Spinal cord (tissue), 10 donors: ENCODE measurements at places on chromosomes 7 and 10. TPM values are rescaled to one million over a fixed set of nuclear protein-coding genes. Genes with fewer than 3 reads are reported as not detected.

CALML5 gene
- polyA plus RNA-seq = not detected

BCL7B gene
- 41.5 TPM for polyA plus RNA-seq

VAX1 gene
- polyA plus RNA-seq = not detected

ARF5 gene
- 269 TPM for polyA plus RNA-seq

SFTPA1 gene
- not detected for polyA plus RNA-seq

MSMB gene
- not detected for polyA plus RNA-seq

WDR86 gene
- 54.5 TPM for polyA plus RNA-seq

CCDC136 gene
- 220 TPM for polyA plus RNA-seq

NCF1 gene
- 2.5 TPM for polyA plus RNA-seq

SPOCK2 gene
- 312 TPM for polyA plus RNA-seq

PNLIPRP1 gene
- polyA plus RNA-seq = not detected

NEUROD6 gene
- 17.1 TPM for polyA plus RNA-seq

KIAA1549 gene
- 22.6 TPM for polyA plus RNA-seq

FASTK gene
- polyA plus RNA-seq = 71.4 TPM

CPA2 gene
- 0.21 TPM for polyA plus RNA-seq

PDCD11 gene
- polyA plus RNA-seq = 21.8 TPM

HOXA9 gene
- polyA plus RNA-seq = 8.6 TPM

ZNF212 gene
- 12.3 TPM for polyA plus RNA-seq

ALDH18A1 gene
- polyA plus RNA-seq = 59.2 TPM

WNT8B gene
- 0.44 TPM for polyA plus RNA-seq

CYP2C18 gene
- polyA plus RNA-seq = 0.17 TPM

FOXI2 gene
- 0.06 TPM for polyA plus RNA-seq

CLDN3 gene
- 0.67 TPM for polyA plus RNA-seq

THSD7A gene
- polyA plus RNA-seq = 15.7 TPM

ERV3-1 gene
- 20.3 TPM for polyA plus RNA-seq

TES gene
- polyA plus RNA-seq = 13.1 TPM

NACAD gene
- 88.1 TPM for polyA plus RNA-seq

PRKAR2B gene
- 96.0 TPM for polyA plus RNA-seq

SMARCD3 gene
- polyA plus RNA-seq = 298 TPM

SLC26A4 gene
- polyA plus RNA-seq = 0.77 TPM

TACC2 gene
- 91.9 TPM for polyA plus RNA-seq

TOMM7 gene
- 539 TPM for polyA plus RNA-seq

ADRA2A gene
- polyA plus RNA-seq = 16.8 TPM

FRMD4A gene
- 96.5 TPM for polyA plus RNA-seq

SLC13A1 gene
- not detected for polyA plus RNA-seq

AGMO gene
- polyA plus RNA-seq = 0.30 TPM

PIK3CG gene
- 1.7 TPM for polyA plus RNA-seq

ARHGEF35 gene
- polyA plus RNA-seq = 0.89 TPM

USP6NL gene
- polyA plus RNA-seq = 24.6 TPM

UNC5B gene
- 23.3 TPM for polyA plus RNA-seq

ABLIM1 gene
- 103 TPM for polyA plus RNA-seq

JAZF1 gene
- polyA plus RNA-seq = 53.6 TPM

ATRNL1 gene
- polyA plus RNA-seq = 16.8 TPM

SP8 gene
- 3.5 TPM for polyA plus RNA-seq

ATOH7 gene
- 0.92 TPM for polyA plus RNA-seq

DNAJC9 gene
- 37.9 TPM for polyA plus RNA-seq

ITGA8 gene
- polyA plus RNA-seq = 4.7 TPM

TSPAN33 gene
- 24.8 TPM for polyA plus RNA-seq

SEMA3C gene
- 61.5 TPM for polyA plus RNA-seq

NKX2-3 gene
- polyA plus RNA-seq = not detected

MLXIPL gene
- 4.4 TPM for polyA plus RNA-seq

POLR2J2 gene
- 11.5 TPM for polyA plus RNA-seq
